ENCODE measurements at places on chromosomes 16 and 17.
A peak's percentile ranks its signal among the peaks of the same experiment; 100 is the strongest.

DNA sequence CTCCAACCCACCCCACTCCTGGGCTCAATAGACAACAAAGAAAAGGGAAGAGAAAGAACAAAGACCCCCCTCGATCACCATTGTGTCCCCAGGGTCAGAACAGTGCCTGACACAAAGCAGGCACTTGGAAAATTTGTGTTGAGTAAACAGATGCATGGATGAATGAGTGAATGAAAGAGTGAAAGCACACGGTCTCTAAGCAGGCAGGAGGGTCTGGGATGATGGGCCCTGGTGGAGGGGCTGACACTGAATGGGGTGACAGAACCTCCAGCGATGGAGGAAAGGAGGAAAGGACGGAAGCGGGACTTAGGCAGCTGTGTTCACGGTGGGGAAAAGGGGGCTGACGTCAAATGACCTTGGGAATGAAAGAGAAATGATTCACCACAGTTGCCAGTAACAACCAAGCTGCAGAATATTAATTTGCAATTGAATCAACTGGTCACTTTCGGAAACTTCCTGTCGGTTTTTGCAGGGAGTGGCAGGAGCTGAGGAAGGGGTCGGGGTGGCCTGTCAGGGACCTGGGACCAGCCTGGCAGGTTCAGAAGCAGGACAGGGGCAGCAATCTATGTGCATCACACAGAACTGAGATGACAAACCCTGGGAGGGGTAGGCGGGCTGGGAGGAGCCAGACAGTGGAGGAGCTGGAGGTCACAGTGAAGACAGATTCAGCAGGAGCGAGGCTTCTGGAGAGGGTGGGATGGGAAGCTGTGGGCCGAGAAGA is 6.7 kb upstream of the GAST start:
- DNase-seq: no peak

- DNase-seq: no peak
Measured at GRCh38 chr17:42748908-42749798, 4.3 kb upstream of the EZH1 start.

DNA sequence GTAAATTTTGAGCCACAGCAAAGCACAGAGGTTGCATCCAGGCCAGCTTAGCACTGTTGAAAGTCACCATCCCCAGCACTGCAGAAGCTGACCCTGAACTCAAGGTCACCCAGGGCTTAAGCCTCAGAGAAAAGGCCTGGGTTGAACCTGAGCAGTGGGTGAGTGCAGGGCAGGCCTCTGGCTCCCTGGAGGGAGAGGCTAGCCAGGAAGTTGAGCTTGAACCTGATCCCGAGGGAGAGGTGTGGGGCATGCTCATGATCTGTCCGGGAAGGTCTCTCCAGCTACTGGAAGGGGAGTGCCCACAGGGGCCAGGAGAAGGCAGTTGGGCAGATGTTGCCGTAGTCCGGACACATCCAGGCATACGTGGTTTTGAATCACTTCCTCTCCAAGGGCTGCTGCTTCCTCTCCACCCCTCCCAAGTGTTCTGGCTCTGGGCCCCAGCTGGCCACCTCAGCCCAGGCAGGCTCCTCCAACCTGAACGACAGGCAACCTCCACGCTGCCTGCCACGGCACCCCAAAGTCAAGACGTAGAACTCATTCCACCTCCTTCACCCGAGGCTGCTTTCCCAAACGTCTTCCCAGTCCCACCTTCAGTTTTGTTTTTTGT is 18.4 kb downstream of the CARHSP1 start:
- no peak for DNase-seq

DNA sequence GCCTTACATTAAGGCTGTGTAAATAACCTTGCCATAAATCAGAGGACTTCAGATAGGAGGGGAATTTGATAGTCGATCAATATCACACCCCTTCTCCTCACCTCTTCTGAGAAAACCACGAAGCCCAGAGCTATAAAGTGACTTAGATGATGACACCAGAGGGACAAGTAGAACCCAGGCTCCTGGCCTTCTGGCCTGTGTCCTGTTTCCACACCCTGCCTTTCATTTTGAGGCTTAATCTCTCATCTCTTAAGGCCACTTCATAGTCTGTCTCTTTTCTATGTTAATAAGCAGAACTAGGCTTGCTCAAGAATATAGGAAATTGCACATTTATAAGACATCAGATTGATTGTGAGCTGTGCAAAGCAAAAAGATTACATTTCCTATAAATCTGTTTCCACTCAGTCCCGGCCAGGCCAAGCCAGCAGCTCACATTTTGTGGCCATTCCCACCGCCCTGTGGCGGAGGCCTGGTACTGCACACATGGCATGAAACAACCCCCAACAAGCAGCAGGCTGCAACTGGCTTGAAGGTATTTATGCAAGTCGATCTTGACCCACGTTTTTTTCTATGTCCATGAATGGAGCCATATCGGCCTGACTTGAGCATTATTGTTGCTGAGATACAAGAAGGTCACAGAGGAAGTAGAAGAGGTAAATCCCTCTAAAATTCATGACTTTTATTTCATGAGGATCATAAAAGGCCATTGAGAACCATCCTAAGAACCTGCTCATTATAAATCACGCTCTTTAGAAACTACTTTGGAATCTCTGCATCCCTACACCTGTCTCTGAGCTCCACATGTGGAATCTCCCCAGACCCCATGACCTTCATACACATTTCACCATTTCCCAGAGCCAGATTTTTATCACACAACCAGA is 93.7 kb downstream of the PMP22 start:
- peak; percentile 42 for DNase-seq

Data from HL-60 (cell line).